SK-N-SH (cell line): ENCODE measurements at places on chromosomes 13 and 19. TPM values are rescaled to one million over a fixed set of nuclear protein-coding genes. Genes with fewer than 3 reads are reported as not detected.

GRCh38 chr19:51460164-51460992 is 2.1 kb upstream of the SIGLEC8 start:
- peak; percentile 58 for DNase-seq

DNA sequence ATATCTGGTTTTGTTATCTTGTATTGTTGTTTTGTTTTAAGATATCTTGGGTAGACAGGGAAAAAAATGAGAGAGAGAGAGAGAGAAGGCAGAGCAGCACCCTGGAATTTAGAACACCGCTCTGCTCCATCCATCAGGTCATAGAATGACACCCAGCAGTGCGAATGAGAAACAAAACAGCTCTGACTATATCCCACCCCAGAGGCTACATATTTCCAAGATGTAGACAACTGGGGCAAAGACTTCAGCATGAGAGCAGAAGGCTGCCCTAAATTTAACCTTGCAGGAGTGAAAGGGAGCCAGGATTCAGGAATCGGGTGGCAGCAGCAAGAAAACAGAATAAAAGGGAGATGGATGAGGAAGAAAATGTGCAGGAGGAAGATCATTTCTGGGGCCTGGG is 46.5 kb downstream of the TNFSF13B start:
- DNase-seq, result no peak

- no peak for DNase-seq
These were observed 111.0 kb downstream of the DOCK9 start for GRCh38 chr13:98866882-98867281.

DNA sequence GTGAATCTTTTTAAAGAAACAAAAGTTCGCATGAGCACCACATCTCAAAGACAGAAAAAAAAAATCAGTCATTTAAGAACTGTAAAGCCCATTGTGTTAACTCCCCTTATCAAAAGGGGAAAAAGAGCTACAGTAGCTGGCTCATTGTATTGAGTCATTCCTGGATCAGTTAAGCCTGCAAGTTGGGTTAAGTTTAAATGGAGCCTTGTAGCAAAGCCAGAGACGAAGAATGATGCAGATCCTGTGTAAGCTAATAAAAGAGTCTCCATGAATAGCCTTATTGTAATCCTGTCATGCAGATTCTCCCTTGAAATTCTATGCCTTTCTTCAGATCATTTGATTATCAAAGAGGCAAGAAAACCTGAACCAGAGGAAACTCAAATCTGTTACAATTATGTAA is 83.8 kb downstream of the CRYL1 start:
- no peak for DNase-seq

- peak; percentile 9 for DNase-seq
These were observed 51.8 kb upstream of the TPM4 start for GRCh38 chr19:16024266-16025107.

DNA sequence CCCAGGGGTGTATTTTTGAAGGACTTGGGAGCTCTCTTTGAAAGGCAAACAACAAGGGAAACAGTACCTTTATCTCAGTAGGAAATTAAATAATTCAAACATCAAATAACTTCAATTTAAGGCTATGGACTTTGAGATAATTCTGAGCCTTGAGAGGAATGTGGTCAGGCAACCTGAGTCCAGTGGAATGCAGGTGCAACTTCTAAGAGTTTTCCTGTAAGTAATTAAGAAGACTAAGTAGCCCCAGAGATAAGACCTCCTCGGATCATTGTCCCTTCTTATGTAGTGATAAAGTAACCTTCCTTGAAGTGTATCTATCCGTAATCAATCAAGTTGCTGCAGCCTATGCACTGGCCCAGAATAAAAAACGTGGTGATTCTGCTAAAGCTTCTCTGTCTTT is 29.2 kb downstream of the ZNF701 start:
- DNase-seq, result no peak

- DNase-seq, result no peak
These were observed 18.4 kb downstream of the AMER2 start for GRCh38 chr13:25153736-25154135.

- DNase-seq, result peak; percentile 77
These were observed 53.2 kb downstream of the GPR12 start for GRCh38 chr13:26707122-26708006.

DNA sequence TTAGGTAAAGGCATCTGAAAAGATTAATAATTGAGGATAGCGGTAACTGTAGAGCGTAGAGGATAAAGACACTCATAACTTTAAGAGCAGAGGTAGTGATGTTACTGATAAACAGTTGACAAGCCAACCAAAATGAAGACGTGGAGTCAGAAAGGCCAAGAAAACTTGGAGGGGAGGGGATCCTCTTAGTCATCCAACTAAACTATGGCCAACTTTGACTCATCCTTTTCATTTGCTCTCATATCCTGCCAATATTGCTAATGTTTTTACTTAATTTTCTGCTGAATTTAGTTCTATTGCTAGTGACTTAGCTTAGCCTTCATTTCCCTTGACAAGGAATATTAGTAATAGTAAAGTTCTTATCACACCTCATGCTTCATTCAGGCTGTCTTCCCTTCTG is 13.4 kb downstream of the ITGBL1 start:
- DNase-seq, result no peak

GRCh38 chr13:33728271-33729037 is 89.5 kb upstream of the RFC3 start:
- DNase-seq, result no peak

- no peak for DNase-seq
These were observed 1.9 kb downstream of the ARHGAP33 start for GRCh38 chr19:35777086-35777841.

GRCh38 chr13:35349673-35350278 is 126.7 kb downstream of the MAB21L1 start:
- no peak for DNase-seq

GRCh38 chr19:18611327-18612050 is 1.2 kb upstream of the TMEM59L start:
- DNase-seq, result peak; percentile 86

Gene ZNF431
- polyA plus RNA-seq, result 2.4 and 3.8 TPM in 2 replicates

Gene IGFL1
- not detected in 2 replicates for polyA plus RNA-seq

Gene ZNF468
- polyA plus RNA-seq, result 7.8 and 11.2 TPM in 2 replicates

Gene PTPRH
- 0.86 and 1.1 TPM in 2 replicates for polyA plus RNA-seq

Gene PRKACA
- 17.2 and 48.4 TPM in 2 replicates for polyA plus RNA-seq

Gene TUBGCP3
- polyA plus RNA-seq, result 16.8 and 16.9 TPM in 2 replicates

Gene RTBDN
- 0.47 and 0.72 TPM in 2 replicates for polyA plus RNA-seq

Gene LIM2
- not detected in 2 replicates for polyA plus RNA-seq

Gene ZNF486
- 2.0 and 3.0 TPM in 2 replicates for polyA plus RNA-seq

Gene SIRT2
- polyA plus RNA-seq, result 37.9 and 39.3 TPM in 2 replicates
